Effector memory CD4-positive, alpha-beta T cell (primary cell): ENCODE measurements at places on chromosomes 6 and 20.

DNA sequence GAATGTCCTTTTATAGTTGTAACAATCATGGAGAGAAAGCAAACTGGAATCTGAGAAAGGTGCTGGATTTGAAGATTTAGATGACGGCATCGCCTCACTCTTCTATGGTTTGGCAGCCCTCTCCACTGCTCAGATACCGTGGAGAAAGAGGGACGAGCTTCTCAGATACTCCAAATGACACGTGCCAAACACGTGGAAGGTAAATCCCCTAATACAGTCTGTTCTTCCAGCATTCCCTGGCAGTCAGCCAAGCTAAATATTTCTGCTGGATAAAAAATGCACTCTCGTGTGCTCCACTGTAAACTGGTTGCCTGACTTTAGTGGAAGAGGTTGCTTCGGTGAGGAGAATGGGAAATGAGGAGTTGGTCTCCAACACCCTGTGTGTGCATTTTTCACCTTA is 16.7 kb upstream of the PRDM1 start:
- DNase-seq: no peak

- DNase-seq: no peak
These were observed 470.4 kb downstream of the TFAP2B start for GRCh38 chr6:51289041-51289440.

DNA sequence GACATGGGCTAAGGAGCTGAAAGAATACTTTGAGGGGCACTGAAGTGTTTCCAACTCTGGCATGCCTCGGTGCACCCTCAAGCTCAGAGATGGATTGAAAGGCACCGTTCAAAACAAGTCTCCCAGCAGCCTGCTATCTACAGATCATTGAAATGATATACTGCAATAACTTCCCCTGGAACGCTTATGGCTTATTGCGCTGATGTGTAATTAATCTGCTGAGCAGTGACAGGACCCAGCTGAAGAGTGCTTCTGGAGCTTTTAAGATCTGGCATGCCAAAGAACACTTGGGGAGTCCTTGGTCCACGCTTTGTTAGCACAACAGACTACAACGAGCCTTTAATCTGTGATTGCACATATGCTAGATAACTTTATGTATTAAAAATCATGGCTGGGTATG is 708.2 kb downstream of the PRKN start:
- no peak for DNase-seq

DNA sequence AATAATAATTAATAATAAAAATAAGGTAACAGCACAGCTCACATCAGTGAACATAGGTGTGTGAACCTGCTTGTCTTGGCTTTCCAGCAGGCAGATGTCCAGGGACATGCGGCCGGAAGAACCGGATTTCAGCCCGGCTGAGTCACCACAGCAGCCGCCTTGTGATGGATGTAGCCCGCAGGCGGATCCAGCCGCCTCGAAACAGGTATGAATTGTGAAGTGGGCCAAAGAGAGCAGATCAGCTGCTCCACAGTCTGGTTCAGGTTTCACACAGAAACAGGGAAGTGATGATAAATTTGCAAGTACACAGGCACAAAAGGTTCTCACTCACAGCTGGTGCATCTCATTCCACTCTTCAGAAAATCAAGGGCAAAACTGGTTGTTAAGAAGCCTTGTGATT is 55.1 kb downstream of the ID4 start:
- DNase-seq: no peak

DNA sequence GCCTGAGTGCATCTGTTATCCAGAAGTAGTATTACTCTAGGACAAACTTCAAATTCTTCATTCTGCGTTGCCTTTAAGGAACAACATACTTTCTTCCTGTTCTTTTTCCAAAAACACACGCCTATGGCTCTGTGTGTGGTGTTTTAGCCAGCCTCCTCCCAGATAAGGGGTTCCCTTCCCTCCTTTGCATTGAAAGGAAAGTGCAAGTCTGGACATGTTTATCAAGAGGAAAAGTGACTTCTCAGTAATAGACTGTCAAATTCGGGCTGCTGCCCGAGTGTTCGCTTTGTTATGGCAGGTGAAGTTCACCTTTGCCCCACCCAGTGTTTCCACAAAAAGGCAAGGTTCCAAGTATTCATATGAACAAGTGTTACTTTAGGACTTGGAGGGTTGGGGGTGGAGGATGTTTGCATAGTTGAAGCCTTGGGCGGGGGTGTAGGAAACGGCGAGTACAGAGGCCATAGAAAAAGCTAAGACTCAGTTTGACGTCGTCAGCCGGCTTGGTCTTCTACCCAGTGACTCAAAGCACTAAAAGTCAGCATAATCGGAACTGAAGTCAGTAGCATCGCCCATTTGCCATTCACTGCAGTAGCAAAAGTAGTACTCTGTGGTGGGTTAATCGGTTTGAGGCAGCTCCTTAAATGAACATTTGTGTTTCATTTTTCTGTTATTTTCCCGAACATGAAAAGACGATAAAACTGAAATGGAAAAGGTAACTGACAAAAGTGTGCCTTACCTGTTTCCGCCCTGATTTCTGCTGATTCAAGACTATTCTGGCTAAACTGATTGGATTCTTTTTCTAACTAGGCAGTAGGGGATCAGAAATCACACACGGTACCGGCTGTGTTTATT is 12.5 kb downstream of the PRDM1 start:
- DNase-seq: peak; percentile 59

- no peak for DNase-seq
These were observed 26.9 kb downstream of the ADRM1 start for GRCh38 chr20:62329389-62330377.

DNA sequence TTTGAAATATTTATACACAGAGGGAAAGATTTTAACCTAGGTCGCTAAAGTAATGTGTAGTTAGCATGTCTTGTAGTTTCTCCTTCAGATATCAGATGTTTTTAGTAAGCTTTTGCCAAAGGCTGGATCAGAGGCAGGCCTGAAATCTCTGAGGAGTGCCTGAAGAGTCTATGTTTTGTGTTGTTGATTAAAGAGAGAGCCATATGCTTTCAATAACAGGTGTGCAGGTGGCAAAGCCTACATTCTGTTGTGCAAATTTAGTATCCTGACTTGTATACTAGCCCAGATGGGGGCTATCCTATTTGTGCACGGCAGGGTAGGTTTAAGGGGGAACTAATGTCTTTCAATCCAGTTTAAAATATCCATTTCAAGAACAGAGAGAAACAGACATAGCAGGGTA is 167.1 kb upstream of the ATXN1 start:
- DNase-seq: no peak

GRCh38 chr6:108869876-108870275 is 21.7 kb downstream of the ARMC2 start:
- DNase-seq: no peak

DNA sequence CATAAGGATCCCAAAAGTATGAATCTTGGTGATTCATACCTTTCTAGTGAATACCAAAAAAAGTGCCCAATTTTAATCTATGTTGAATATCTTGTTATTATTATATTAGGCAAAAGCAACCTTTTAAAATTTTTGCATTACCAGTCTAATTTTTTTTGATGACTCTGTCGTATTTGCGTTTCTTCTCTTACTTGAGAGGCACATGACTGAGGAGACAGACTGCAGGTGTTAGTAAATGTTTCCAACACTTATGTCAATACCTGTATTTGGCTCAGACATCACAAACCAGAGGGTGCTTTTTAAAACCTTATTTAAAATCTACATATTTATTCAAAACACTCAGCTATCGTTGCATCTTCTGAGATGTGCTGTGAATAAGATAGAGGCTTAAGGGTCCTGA is 27.1 kb downstream of the ID4 start:
- no peak for DNase-seq

DNA sequence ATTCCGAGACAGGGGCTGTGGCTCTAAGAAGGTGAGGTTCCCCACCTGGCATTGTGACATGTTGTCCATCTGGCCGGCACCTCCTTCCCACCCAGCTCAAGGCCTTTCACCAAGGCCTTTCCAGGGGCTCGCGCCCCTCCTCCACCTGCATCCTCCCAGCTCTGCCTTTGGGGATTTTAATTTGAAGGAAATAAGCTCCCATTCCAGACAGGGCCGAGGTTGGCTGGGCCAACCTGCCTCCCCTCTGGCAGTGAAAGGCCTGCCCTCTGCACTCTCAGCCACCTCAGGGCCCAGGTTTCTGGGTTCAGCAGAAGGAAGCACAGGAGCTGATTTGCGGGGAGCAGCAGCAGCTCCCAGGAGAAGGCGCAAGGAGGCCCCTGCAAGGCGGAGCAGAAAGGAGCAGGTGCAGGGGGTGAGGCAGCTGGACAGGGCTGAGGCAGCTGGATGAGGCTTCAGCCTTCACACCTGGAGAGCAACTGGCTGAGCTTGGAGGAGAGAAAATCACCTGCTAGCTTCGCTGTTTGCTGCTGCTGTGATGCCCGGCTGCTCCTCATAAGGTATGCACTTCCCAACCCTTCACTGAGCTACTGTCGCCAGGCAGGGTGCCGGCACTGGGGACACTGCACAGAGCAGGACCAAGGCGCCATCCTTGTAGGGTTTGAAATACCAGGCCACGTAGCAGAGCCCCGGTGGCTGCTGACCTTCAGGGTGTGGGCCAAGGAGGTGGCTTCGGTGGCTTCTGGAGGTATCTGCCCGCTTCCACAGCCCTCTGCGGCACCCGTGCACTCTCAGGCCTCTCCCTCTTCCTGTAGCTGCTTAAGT is 147.0 kb downstream of the SYNDIG1 start:
- no peak for DNase-seq

DNA sequence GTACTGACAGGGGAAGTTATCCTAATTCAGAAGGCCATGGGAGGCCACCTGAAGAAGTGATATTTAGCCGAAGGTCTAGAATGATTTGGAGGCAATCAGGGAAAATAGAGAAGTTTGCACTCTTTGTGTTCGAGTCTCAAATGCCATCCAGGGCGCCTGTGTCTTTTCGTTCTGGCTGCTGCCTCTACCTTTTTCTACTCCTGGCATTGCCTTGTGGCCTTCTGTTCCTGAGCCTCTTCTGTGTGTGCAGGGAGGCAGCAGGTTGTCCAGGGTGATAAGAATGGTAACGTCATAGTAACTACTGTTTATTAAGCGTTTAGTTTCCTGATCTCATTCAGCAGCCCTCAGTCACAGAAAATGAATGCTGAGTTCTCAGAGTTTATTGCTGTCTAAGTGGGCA is 252.1 kb downstream of the FARS2 start:
- no peak for DNase-seq

GRCh38 chr6:2081155-2082138 is 164.0 kb downstream of the GMDS start:
- no peak for DNase-seq

GRCh38 chr6:139763468-139764210 is 389.2 kb upstream of the CITED2 start:
- no peak for DNase-seq
